ENCODE measurements at places on chromosomes 5 and 9.
A peak's percentile ranks its signal among the peaks of the same experiment; 100 is the strongest.

DNA sequence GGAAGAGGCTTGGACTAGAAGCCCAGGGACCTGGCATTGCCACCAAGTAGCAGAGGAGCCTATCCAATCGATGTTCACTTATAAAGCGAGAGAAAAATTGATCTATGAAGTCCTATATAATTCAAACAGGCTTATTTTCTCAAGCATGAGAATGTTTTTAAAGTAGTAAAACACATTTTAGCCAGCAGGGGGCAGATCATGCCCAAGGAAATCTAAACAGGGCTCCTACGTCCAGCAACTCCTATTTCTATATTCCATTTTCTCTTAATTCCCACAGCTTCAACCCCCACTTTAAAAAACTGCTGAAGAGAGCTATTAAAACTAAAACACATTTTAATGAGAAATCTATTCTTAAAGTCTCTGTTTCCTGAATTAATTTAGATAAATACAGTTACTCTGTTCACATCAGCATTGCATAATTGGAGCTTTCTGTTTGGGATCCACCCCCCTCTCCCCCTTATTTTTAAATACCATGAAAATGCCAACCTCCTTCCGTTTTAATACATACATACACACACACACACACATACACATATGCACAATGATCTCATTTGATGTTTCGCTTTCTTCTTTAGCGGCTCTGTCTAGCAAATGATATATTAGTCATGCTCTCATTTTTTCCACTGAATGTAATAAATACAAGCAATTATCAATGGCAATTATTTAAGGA is 144.9 kb downstream of the MYO10 start:
- DNase-seq, result no peak

- no peak for DNase-seq
Measured at GRCh38 chr5:78760366-78760765, 111.8 kb upstream of the LHFPL2 start.

GRCh38 chr5:163563112-163563511 is 57.7 kb downstream of the MAT2B start:
- DNase-seq, result no peak

DNA sequence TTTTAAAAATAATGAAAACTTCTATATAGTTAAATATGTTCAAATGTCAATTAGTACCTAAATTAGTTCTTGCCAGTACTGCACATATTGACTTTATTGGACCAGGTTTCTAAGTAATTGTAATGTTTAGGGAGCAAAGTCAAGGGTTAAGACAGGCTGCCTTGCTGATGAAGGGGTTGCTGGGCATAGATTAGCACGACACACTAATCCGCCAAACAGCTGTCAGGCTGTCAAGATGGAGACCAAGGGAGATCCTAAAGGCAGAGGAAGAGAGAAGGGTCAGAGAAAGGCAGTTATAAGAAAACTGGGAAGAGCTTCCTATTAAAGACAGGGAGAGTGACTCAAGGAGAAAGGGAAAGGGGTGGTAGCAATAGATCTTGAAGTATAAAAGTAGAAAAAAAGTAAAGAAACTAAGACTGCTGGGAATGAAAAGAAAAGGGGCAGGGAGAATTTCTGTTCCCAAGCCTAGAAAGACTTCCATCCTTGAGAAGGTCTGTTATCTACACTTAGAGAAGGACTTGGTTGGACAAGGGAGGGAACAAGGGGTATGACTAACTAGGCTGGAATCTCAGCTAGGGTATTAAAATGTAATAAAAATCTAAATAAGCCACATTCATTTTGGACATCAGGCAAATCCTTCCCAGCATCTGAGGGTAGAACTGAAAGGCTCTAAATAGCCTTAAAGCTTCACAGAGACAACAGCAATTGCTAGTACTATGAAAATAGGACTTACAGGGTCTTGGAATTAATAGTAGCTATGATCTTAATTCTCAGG is 188.7 kb downstream of the FBXL17 start:
- no peak for DNase-seq

- no peak for DNase-seq
Measured at GRCh38 chr9:17614903-17615302, 36.0 kb downstream of the SH3GL2 start.

DNA sequence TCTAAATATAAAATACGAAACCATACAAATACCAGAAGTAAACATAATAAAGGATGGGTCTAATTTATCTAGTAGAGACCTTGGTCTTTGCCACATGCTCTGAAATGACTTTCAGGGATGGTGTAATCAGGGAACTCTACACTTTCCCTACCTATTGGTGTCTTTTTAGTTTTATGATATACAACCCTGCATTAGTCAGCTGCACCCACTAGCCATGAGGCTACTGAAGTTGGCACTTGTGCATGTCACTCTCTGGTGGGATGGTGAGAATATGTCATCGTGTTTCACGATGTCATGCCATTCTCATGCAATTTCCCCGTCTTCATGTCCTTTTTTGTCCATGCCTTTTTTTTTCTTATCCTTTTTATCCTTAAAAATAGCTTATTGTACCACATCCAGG is 234.9 kb upstream of the ACTBL2 start:
- DNase-seq, result no peak

DNA sequence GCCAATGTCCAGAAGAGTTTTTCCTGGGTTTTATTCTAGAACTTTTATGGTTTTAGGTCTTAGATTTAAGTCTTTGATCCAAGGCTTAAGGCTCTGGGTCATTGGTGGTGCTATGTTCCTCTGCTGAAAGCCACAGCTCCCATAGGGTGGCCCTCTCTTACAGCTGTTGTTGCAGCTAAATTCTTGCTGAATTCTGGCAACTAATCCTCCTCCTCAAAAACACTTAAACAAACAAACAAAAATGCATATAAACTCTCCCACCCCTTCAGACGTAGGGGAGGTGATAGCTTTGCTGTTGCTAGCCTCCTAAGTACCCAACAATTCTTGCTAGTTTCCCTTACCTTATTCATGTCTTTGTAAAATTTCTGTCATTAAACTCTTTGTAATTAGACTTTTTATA is 30.2 kb downstream of the IQGAP2 start:
- DNase-seq, result no peak

- no peak for DNase-seq
Measured at GRCh38 chr9:114883709-114884108, 46.7 kb downstream of the TNFSF8 start.

DNA sequence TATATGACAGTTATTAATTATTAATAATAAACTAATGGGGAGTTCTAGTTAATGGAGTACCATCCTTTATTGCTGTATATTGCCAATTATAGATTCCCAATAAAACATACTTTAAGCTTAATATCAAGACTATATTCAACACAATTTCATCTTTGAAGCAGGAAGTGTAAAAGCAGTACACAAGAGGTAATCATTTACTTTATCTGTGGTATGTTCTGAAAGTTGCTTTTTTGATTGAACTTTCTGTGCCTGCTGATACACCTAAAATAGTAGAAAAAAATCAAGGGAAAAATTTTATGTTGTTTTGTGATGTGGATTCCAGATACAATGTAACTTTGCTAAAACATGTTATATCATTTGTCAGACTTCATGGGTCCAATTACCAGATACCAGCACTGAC is 58.0 kb downstream of the ACO1 start:
- DNase-seq, result no peak

- no peak for DNase-seq
Measured at GRCh38 chr5:145205546-145205945, 629.6 kb downstream of the PRELID2 start.

- no peak for DNase-seq
Measured at GRCh38 chr9:19465586-19466279, 56.9 kb downstream of the ACER2 start.

- peak; percentile 18 for DNase-seq
Measured at GRCh38 chr9:37408933-37409710, 13.4 kb upstream of the GRHPR start.

- DNase-seq, result no peak
Measured at GRCh38 chr5:125410537-125411070, 664.2 kb upstream of the ZNF608 start.

GRCh38 chr5:14286574-14287421 is 143.7 kb downstream of the TRIO start:
- DNase-seq, result no peak

DNA sequence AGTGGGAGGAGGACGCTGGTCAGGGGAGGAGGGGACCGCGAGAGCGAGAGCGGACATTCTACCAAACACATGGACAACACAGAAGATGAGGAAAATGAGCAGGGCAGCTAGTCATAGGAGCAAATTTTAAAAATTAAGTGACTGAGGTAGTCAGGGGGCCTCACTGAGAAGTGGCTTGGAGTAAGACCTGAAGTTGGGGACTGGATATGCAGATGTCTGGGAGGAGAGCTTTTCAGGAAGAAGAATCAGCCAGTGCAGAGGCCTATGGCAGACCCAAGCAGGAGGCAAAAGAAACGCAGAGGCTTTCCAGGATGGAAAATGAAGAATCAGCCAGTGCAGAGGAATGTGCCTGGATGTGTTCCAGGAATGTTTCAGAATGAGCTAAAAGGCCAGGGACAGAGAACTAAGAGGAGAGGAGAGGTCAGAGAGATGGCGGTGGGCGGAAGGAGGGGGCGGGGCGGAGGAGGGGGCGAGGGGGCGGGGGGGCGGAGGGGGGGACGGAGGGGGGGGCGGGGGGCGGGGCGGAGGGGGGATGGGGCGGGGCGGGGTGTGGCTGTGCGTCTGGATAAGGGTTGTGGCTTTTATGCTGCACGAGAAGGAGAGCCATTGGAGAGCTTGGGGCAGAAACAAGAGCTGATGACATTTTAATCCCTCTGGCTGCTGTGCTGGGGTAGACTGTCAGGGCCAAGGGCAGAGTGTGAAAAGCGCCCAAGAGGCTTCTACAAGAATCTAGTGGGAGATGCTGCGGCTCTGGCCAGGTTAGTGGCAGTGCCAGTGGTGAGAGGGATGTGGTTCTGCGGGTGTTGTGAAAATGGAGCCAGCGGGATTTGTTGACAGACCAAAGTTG is 129.6 kb downstream of the KCNIP1 start:
- no peak for DNase-seq

GRCh38 chr5:175679411-175679810 is 21.5 kb downstream of the HRH2 start:
- no peak for DNase-seq

- DNase-seq, result no peak
Measured at GRCh38 chr5:125484272-125484741, 737.9 kb upstream of the ZNF608 start.

DNA sequence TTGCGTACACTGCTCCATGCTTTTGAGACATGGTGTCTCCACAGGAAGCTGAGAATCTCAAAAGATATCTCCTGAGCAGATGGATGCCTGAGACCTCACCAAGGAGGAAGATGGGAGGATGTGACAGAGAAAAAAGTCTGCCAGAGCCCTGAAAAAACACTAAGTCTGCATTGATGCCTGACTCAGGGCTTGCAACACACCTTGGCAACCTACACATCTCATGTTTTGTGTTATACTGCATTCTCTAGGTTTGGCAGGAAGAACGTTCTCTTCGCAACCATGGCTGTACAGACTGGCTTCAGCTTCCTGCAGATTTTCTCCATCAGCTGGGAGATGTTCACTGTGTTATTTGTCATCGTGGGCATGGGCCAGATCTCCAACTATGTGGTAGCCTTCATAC is 19.2 kb downstream of the SLC22A4 start:
- no peak for DNase-seq

DNA sequence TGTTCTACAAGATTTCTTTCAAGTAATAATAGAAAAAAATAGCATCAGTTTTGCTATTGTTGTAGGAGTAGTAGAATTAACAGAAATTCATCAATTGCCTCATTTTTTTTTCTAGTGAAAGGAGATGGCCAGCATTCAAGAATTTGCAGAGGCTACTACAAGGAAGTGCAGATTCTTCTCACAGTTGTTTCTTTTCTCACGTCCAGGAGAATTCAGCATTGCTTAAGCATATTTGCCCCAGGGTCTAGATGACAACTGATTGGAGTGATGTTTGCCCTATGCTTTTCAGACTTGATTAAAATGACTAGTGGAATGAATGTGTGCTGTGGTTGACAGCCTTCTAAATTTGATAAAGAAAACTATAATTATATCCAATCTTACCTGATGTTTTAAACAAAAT is 46.6 kb upstream of the SLC12A2 start:
- DNase-seq, result no peak

GRCh38 chr9:297104-297972 is 82.7 kb downstream of the DOCK8 start:
- DNase-seq, result no peak

- no peak for DNase-seq
Measured at GRCh38 chr5:108432024-108432423, 50.1 kb upstream of the FBXL17 start.

DNA sequence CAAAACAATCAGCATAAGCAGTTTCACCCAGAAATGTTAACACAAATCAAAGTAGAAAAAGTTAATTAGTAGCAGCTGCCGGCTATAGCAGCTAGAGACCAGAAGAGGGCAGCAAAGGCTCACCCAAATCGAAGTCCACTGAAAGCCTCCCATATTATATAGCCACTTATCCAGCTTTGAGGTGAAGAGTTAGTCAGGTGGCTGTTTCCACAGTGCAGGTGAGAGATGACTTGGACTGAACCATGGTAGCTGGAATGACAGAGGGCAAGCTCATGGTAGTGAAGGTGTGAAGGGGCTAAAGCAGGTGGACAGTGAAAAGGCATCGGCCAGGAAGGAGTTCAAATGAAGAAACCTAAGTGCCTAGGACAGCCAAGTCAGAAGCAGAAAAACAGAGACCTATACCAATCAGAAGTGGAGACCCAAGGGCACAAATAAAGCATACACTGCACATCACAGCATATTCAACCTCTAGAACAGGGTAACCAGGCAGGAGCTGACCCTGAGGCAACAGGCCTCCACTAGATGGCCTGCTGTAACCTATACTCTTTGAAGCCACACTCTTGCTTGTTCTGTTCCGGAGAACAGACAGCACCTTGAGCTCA is 7.2 kb upstream of the RNF38 start:
- DNase-seq, result peak; percentile 26

- DNase-seq, result no peak
Measured at GRCh38 chr5:33827885-33828284, 63.9 kb downstream of the ADAMTS12 start.

- no peak for DNase-seq
Measured at GRCh38 chr5:150523472-150524350, 15.8 kb downstream of the NDST1 start.

DNA sequence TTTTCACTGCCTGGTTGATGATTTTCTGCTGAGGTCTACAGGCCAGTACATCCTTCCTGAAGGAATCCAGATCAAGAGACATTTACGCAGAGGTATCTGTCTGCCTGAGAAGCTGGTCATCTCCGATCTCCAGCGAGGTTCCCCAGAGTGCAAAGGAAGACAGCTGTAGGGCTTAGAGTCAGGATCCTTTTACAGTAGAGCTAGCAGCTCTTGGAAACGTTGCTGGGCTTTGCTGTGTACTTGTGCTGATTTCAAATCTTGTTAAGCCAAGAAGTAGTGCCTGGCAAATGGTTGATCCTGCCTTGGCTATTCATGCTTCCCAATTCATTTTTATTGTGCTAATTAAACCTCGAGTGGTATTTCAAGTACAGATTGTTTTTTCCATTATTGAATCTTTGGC is 48.9 kb downstream of the NTRK2 start:
- DNase-seq, result no peak

- no peak for DNase-seq
Measured at GRCh38 chr9:87564791-87565241, 67.1 kb downstream of the DAPK1 start.

All from stimulated activated CD4-positive, alpha-beta T cell treated with anti-CD3 and anti-CD28 coated beads, Interleukin-1b, Interleukin-23, amount 100 ng/mL, for 1 hour (primary cell).